Daoy (cell line): ENCODE measurements at places on chromosomes 13 and 19. TPM values are rescaled to one million over a fixed set of nuclear protein-coding genes. Genes with fewer than 3 reads are reported as not detected.

DNA sequence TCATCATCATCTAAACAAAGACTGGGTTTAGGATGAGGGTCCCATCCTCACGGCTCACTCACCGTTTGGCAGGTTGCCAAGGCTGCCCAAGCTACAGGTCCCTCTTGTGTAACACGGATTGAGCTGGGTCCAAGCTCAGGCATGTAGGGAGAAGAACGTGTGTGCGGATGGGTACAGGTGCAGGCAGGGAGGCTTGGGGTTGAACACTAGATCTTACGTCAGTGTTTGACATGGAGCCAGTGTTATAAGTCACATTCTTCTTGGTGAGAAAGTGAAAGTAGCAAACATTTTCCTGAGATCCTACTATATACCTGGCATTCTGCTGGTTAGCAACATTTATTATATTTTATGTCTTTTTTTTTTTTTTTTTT, 136.8 kb upstream of the RNF113B start:
- no peak for DNase-seq

- DNase-seq, result no peak
Measured at GRCh38 chr13:93290503-93290902, 63.9 kb downstream of the GPC6 start.

- DNase-seq, result peak; percentile 96
Measured at GRCh38 chr19:2462635-2463421, 6.1 kb upstream of the LMNB2 start.

- DNase-seq, result no peak
Measured at GRCh38 chr13:30255696-30256095, 51.7 kb downstream of the KATNAL1 start.

GRCh38 chr13:49297338-49297737, 49.6 kb downstream of the CDADC1 start:
- DNase-seq, result no peak

The FAM216B gene
- total RNA-seq, result not detected in 2 replicates
